ENCODE measurements at places on chromosomes 3 and 15.

- no peak for DNase-seq
Measured at GRCh38 chr3:128995737-128996136, 1.9 kb upstream of the CFAP92 start.

GRCh38 chr15:30924353-30924752, 20.6 kb downstream of the FAN1 start:
- DNase-seq, result no peak

GRCh38 chr15:101262551-101262950, 10.7 kb upstream of the CHSY1 start:
- DNase-seq, result no peak

DNA sequence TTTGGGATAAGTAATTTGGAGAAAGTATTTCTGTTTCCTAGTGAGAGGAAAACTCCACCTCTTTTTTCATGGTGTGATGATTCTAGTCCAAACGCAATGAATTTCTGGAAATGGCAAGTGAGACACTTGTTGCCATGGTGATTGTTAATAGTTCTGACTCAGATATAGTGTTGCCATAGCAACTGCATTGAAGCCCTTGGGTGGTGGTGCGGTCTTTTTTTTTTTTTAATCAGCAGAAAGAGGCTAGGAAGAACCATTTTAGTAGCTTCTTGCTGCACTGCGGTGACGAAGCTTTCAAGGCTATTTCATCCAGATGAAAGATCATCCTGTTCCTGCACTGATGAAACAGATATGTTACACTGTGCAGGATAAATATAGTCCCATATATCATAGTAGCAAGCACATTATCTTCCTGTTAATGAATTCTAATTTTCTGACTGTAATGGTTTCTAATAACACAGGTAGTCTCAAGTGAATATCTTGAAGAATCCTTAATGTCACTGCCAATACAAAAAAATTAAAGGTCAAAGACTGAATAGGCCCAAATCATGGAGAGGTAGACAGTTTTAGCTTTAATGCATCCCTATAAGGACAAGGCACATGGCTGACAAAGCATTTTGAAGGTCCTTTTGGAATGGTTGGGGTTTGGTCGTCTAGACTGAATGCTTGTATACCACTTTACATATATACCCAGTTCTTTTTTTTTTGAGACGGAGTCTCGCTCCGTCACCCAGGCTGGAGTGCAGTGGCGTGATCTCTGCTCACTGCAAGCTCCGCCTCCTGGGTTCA, 125.1 kb upstream of the ZBTB20 start:
- DNase-seq, result no peak

GRCh38 chr3:170532573-170532972, 53.3 kb downstream of the SLC7A14 start:
- no peak for DNase-seq

DNA sequence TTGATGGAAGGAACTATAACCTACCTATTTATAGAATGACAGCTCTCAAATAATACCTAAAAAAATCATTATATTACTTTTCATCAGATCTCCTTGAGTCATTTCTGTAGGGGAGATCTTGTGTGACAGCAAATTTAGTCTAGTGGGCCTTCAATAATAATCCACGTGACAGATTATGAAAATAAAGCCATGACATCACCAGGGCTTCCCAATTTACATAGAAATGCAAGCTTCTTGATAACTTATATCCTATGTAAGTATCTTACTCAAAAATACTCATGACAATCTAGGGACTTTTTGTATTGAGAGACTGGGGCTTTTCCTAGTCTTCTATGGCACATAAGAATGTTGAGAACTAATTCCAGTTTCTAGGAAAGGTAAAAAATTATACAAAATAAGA, 21.6 kb downstream of the IFT57 start:
- DNase-seq, result no peak

DNA sequence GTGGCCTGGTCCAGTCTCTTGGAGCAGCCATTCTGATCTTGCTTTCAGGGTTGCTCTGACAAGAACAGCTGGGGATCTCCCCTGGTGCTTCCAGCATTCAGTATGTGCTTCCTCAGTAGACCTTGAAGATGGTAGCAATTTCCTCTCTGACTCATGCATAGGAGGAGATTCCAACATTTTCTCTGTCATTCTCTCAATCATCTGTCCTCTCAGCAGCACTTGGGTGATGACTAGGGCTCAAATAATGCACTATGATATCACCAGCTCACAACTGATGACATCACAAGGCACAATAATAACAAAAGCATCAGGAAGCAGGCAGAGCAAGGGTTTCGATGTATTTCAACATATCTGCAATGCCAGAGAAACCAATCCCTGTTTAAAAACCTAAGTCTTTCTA, 52.7 kb downstream of the NFKBIZ start:
- no peak for DNase-seq

DNA sequence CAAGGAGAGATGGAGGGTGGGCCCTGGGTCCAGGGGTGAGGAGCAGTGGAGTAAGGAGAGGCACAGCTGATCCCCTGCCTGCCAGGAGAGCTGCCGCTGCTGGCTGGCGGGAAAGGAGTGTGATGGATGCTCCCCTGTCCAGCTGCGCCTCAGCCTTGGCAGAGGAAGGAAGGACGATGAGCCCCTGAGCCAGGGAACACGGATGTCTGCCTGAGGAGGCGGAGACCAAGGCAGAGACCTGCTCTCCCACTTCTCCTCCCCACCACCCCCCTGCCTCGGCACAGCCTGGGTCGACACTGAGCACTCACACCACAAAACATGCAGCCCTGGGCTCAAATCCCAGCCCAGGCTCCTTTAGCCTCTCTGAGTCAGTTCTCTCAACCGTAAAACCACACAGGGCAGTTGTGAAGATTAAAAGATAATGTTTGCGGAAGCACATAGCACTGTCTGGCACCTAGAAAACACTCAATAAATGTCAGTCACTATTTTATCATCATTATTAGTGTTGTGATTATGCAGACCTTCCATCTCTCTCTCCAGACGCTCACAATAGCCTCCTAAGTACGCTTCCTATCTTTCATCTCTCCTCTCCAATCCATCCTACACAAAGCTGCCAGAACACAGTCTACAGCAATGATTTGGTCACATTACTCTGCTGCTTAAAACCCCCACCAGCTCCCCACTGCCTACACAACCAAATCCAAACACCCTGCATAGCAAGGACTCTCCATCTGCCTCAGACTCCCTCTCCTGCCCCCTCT, 52.2 kb downstream of the SEMA5B start:
- DNase-seq, result no peak

DNA sequence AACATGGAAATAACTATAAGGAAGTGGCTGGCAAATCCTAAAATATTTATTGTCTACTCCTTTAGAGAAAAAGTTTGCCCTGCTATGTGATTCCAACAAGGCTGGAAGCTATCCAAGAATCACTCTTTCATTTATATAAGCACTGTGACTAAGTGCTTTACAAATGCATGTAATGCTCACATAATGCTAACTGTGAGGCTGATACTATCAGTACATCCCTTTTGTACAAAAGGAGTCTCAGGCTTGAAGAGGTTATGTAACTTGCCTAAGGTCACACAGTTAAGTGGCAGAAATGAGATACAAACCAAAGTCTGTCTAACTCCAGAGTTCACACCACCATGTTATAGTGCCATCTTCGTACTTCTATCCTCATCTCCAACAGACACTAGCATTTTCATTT, 17.0 kb downstream of the TOPBP1 start:
- DNase-seq, result no peak

- no peak for DNase-seq
Measured at GRCh38 chr15:66758844-66759243, 56.8 kb downstream of the SMAD6 start.

DNA sequence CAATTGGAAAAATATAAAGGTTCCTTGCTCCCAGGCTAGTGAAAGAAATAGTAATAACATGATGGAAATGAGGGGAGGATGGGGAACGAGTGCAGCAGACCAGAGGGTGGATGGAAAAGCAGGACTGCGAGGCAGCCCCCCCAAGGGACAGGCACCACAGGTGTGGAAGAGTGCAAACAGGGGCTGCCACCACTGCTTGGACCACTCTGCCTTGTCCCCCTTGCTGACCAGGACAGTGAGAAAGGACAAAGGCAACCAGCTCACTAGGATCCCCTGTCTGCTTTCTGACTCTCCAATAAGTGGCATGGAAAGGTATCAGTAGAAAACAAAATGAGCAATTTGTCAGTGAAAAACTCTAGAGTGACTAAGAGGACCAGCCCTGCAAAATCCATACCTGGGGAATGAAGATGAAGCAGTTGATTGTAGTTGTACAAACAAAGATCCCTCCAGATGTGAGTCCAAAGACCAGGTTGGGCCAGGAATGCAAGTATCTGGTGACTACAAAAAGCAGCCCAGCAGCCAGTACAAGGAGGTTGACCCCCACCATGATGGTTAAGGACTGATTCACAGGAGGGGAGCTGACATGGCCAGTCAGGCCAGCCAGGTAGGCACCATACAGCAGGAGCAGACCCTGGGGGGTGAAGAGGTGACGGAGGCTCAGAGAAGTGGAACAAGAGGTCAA, 86.6 kb upstream of the GSK3B start:
- no peak for DNase-seq

GRCh38 chr15:61830536-61831330, 229.5 kb downstream of the VPS13C start:
- DNase-seq, result no peak
